Astrocyte of the hippocampus (primary cell): ENCODE measurements at places on chromosomes 11 and 22.
A peak's percentile ranks its signal among the peaks of the same experiment; 100 is the strongest.

- peak; percentile 61 for DNase-seq
These were observed 253.0 kb upstream of the CCDC179 start for GRCh38 chr11:23112987-23113886.

DNA sequence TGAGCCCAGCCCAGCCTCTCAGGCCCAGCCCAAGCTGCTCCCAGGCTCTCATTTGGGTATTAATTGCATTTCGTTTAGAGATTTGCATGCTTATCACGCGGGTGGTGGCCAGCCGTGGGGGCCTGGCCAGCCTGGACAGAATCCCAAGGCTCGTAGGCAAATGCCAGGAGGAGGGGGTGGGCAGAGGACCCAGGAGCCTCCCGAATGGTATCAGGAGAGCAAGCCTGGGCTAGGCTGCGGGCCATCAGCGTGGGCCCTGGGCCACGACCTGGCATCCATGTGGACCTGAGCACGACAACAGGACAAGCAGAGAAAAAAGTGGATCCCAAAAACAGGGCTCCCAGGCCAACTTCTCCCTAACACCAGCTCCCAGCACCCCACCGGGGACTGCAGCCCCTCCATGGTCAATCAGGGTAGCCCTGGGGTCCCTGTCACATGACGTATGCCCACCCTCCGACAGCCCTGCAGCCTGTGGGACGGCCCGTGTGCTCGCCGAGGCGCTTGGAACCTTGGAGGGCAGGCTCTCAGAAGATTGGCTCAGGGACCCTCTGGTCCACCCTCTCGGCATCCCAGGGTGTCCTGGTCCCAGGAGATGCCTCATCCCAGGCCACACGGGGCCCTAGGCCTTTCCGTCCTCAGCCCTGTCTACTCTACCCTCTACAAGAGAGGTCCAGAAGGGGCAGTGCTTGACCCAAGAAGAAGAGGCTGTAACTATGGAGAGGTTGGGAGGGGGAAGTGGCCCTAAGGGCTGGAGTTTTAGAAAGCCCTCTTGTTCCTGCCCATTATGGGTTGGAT, 8.8 kb downstream of the ASCL2 start:
- no peak for DNase-seq

DNA sequence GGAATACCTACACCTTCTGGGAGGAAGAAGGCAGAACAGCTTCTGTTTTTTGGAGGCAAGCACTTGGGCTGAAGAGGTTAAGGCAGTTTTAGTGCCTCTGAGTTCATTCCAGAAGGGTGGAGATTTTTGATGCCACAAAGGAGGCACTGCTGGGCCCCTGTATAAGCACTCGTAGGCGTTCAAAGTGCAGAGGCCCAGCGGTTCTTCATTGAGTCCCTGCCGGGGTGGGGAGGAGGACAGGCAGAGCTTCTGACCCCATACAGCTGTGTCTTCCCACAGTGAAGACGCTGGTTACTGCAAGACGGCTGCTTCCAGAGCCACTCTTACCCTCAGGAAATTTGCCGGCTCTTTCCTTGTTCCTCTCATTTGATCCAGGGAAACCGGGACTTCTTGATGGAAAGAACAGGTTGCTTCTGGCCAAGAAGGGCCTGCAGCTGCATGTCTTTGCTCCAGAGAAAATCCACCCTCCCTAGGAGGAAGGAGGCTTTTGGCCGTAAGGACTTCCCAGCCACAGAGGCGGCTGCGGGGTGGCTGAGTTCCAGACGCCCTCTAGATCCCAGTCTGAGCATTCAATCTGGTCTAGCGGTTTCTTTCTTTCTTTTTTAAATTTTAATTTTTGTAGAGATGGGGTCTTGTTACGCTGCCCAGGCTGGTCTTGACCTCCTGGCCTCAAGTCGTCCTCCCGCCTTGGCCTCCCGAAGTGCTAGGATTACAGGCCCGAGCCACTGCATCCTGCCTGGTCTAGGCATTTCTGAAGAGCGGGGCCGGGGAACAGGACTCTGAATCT, 9.4 kb downstream of the ADAMTS15 start:
- no peak for DNase-seq

GRCh38 chr22:39765661-39766060, 127.9 kb downstream of the ENTHD1 start:
- no peak for DNase-seq

DNA sequence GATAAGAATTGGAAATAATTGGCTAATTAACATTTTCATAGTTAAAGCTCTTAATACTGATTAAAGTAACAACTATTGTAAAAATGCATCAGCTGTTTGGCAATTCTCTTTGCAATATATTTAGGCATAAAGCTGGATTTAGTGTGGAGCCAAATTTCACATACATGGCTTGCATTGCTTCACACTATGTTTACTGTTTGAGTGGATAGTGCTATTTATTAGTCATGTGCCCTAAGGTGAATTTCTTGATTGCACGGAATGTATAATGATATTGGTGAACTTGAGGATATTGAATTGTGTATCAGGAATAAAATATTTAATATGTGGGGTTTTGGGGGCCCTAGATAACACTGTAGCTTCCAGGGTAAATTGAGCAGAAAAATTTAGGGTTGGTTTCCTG, 100.9 kb downstream of the AASDHPPT start:
- DNase-seq: no peak

DNA sequence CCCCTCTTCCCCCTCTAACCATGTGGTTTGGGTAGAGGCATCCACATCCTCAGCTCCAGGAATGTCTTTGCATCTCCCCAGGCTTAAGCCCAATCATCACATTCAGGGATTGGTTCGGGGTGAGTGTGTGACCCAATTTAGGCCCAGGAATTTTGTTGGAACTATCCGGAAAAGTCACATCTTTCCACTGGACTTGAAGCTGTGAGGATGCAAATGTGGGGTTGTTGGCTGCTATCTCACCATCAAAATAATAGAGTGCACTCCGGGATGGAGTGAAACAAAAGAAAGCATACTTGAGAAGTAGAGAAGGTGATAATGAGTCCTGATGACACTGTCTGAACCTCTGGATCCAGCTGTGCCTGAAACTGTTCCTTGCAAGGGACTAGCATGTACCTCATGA, 33.8 kb upstream of the OLFML1 start:
- DNase-seq: no peak

GRCh38 chr11:1204381-1205101, 18.3 kb upstream of the MUC5B start:
- no peak for DNase-seq

- DNase-seq: no peak
These were observed 5.8 kb upstream of the NECTIN1 start for GRCh38 chr11:119734788-119735187.

DNA sequence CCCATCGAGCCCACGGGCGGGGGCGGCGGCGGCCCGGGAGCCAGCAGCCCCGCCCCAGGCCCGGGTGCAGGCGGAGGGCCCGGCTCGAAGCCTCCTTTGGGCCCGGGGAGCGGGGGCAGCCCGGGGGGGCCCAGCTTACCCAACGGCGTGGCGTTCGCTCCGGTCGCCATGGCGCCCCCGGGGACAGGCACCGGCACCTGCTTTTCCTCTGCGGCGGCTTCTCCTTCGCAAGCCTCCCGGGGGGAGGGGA, 194 bp downstream of the SF1 start:
- no peak for DNase-seq

GRCh38 chr22:18977824-18978425, 41.8 kb upstream of the PRODH start:
- DNase-seq: no peak

- no peak for DNase-seq
These were observed 18.4 kb downstream of the DKK3 start for GRCh38 chr11:11989774-11990744.

DNA sequence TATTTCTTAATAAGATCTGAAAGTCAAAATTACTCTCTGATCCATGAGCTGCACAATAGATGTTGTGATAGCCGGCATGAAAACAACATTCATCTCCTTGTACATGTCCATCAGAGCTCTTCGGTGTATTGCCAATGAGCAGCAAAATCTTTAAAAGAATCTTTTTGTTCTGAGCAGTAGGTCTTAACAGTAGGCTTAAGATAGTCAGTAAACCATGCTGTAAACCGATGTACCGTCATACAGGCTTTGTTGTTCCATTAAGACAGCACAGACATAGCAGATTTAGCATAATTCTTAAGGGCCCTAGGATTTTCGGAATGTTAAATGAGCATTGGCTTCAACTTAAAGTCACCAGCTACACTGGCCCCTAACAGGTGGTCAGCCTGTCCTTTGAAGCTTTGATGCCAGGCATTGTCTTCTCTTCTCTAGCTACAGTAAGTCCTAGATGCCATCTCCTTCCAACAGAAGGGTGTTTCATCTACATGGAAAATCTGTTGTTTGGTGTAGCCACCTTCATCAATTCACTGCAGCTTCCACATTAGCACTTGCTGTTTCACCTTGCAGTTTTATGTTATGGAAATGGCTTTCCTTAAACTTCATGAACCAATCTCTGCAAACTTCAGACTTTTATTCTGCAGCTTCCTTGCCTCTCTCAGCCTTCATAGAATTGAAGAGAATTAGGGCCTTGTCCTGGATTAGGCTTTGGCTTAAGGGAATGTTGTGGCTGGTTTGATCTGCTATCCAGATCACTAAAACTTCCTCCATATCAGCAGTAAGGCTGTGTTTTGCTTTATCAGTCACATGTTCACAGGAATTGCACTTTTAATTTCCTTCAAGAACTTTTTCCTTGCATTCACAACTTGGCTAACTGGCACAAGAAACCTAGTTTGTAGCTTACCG, 28.4 kb downstream of the RRP8 start:
- DNase-seq: no peak

GRCh38 chr22:33114565-33114964, 56.4 kb upstream of the SYN3 start:
- DNase-seq: no peak

- DNase-seq: no peak
These were observed 8.8 kb upstream of the LGALS2 start for GRCh38 chr22:37588546-37589215.

GRCh38 chr22:42926104-42926503, 69.0 kb upstream of the ARFGAP3 start:
- peak; percentile 19 for DNase-seq
